Heart right ventricle (tissue), 16 donors: ENCODE measurements at places on chromosomes 2 and 18. TPM values are rescaled to one million over a fixed set of nuclear protein-coding genes. Genes with fewer than 3 reads are reported as not detected.

DNA sequence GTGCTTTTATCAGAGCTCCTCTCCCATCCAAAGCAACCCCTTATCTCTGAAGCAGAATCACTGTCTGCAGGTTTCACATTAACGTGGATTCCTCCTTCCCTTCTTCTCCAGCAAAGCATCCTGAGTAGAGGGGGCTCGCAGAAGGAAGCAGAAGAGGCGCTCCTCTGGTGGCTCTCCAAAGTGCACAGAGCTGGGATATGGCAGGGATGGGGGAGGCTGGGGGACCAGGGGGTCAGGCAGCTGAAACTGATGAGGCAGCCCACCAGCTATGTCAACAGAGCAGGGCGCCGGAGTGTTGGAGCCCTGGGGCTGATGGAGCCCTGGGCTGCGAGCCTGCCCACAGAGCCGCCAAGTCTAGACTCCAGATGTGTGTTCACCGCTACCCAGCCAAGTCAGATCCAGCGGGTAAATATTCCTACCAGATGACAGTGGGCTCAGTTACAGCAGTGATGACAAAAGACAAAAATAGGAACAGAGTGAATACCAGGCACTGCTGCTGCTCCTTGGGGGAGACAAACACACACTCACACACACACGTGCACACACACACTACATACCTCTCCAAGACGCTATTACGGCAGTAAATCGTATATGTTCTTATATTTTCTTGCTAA is 678.3 kb upstream of the ID2 start:
- peak; percentile 63 for DNase-seq

- no peak for DNase-seq
Observed at GRCh38 chr18:80213182-80213581, 34.1 kb downstream of the PARD6G start.

DNA sequence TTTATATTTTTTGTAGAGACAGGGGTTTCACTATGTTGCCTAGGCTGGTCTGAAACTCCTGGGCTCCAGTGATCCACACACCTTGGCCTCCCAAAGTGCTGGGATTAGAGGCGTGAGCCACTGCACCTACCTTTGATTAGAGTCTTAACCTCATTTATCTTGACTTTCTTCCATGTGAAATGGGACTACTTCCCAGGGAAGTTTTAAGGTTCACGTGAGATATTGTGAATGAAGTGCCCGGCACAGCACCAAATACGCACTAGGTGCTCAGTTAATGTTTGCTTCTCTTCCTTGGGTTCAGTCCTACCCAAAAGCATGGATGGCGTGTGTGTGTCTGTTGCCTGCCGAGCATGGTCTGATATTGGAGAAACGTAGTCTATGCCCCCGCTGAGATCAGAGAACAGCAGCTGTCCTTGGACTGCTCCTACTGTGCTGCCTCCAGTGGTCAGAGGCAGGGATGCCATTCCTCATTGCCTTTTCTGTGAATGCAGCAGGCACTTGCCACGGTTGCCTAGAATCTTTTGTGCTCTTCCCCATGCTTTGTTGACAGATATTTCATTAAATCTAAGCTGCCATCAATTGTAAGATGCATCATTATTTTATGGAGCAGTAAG is 12.3 kb upstream of the TFCP2L1 start:
- no peak for DNase-seq

Gene KCNK3
- 0.62 TPM for total RNA-seq

Gene SOX11
- total RNA-seq, result 1.3 TPM
